Nucleus accumbens (tissue), 56 donors: ENCODE measurements at places on chromosomes 1 and 21.

- DNase-seq: no peak
Observed at GRCh38 chr1:97243973-97244560, 522.5 kb downstream of the PTBP2 start.

GRCh38 chr1:74629283-74629682, 44.3 kb downstream of the ERICH3 start:
- no peak for DNase-seq

DNA sequence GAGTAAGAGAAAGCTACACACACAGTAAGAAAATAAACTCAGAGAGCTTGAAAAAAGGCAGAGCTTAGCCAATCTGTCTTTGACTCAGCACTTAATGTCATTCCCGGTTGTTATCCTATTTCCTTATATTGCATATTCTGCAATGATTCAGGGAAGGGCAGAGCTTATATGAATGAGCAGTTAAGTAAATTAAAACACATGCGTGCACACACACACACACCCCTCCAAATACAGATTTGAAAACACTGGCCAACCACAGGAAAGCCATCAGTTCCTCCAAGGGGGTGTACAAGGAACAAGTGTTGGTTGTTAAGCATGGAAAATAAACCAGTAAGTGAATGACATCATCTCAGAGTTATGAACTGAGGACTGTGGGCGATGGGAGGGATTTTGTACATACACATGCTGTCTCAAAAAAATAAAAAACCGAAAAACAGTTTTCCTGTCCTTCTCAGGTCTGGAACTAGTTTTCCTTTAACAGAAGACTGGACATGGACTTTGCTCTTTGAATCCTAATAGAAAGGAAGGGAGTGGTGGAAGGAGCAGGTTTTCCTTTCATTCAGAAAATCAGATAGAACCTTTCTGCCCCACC, 1.0 kb downstream of the IQGAP3 start:
- no peak for DNase-seq

- no peak for DNase-seq
Observed at GRCh38 chr1:119331190-119331515, 37.4 kb upstream of the HAO2 start.

GRCh38 chr1:178273707-178274410, 180.0 kb downstream of the RASAL2 start:
- no peak for DNase-seq

DNA sequence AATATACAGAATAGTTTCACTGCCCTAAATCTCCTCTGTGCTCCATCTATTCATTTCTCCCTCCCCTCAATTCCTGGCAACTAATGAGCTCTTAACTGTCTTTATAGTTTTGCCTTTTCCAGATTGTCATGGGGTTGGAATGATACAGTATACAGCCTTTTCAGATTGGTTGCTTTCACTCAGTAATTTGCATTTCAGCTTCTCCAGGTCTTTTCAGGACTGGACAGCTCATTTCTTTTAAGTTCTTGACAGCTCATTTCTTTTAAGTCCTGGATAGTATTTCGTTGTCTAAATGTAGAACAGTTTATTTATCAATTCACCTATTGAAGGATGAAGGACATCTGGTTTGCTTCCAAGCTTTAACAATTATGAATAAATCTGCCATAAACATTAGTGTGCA, 22.6 kb downstream of the KRTAP21-3 start:
- no peak for DNase-seq

DNA sequence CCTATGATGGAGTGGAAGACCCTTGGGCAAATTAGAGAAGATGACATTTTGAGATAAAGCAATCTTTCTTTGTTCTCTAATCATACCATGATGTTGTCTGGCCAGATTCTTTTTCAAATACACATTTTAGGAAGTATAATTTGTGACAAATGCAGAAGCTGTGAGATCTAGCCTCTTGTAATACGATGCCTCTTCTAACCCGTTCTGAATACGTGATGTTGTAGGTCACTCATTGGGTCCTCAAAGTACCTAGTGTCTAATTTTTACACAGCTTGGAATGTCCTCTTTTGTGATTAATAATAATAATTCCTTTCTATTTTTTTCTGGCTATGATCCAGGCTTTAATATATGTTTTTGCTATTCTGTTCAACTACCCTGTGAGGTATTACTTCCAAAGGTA, 502.7 kb downstream of the NUF2 start:
- DNase-seq: no peak

GRCh38 chr21:42565886-42566523, 52.4 kb downstream of the SLC37A1 start:
- no peak for DNase-seq

DNA sequence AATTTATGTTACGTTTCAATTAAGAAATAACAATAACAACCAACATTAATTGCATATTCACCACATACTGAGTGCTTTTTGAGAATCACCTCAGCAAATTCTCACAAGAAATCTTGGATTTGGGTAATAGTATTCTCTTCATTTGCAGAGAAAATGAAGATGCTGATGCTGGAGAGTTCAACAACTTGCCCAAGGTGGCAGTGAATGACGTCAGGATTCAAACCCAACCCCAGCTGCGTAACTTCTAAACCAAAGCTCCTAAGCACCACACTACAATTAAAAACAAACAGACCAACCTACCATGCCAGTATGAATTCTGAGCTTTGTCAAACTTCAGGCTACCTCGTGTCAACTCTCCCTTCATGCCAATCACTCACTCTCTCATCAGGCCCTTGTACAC, 46.7 kb upstream of the GJB5 start:
- no peak for DNase-seq

GRCh38 chr21:45448810-45449657, 44.1 kb downstream of the COL18A1 start:
- no peak for DNase-seq

DNA sequence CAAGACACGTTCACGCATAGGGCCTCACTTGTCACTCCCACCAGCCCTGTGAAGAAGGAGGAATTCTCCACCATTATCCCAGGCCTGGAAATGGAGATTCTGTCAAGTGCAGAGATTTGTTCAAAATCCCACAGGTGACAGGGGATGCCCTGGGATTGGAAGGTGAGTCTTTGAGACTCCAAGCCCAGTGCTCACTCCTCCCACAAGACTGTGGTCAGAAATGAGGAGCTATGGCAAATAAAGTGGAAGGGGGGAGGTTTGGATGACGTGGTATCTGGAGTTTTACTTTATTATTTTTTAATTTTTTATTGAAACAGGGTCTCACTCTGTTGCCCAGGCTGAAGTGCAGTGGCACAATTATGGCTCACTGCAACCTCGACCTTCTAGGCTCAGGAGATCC, 12.8 kb upstream of the FOXO6 start:
- DNase-seq: no peak

DNA sequence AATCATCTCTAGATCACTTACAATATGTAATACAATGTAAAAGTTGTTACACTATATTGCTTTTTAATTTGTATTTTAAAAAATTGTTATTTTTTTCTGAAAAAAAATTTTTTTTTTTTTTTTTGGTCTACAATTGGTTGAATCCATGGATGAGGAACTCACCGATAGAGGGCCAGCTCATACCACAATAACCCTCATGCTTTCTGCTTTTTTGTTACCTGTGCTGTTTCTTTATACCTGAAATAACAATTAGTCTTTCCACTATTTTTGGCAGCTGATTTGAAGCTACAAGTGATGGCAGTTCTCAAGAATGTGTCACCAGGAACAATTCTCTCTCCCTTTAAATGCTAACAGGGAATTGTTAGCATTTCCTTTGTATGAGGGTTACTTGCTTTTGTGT, 12.0 kb downstream of the SMG7 start:
- DNase-seq: no peak

DNA sequence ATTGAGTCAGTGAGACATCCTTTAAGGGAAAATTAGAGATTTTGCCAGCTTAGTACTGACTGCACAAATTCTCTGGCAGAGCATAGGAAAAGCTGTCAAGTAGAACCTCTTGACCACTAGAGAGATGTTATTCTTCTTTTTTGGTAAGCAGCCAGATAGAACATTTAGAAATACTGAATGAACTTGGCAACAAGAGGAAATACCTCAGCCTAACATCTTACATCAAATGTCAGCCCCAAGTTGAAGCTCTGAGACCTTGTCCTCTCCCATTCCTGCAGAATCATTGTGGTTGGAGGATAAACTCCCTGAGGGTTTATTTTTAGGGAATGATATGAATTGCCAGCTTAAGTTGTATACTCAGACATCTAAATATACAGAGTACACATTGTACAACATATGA, 53.5 kb downstream of the MIGA1 start:
- no peak for DNase-seq

DNA sequence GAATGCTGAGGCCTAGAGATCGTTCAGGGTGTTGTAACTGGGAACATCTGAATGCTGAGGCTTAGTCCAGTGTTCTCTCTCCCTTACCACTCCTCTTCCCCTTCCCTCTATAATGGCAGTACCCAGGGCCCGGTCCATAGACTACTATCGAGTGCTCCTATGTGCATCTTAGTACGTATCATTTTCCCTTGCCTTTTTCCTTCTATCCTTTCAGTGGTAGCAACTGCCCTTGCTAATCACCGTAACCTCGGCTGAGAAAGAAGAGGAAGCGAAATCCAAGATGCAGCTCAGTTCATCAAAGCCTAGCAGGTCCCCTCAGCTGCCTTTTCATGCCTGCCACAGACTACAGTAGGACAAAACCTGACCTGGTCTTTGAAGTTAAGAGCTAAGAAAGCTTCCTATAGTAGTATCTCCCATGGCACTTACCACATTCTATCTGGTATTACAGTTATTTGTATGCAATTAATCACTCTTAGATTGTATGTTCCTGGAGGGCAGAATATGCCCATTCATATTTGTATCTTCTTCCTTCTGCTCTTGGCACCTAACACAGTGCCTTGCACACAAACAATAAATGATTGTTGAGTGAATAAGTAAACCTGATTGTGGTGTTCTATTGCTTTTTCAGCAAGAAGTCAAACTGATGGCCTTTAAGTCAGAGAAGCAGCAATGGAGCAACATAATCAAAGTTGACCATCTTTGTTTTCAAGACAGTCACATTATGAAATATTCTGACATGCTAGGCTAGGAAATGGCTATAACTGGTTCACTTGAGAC, 22.4 kb downstream of the CNIH4 start:
- no peak for DNase-seq

DNA sequence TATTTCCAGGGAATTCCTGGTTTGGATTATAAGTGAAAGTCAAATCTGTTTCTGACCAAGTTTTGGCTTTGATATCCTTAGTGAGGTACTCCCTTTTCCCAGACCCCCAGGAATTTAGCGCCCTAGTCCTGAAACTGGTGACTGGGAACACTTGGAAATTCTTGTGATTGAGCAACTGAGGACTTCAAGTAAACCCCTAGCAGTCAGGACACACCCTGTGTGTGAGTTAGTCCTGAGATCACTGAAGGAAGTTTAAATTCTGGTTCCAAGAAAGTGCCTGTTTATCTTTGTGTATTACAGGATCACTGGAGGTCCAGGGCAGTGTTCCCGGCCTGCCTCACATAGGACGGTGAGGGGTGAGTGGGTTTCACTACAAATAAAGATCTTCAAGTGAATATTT, 95.1 kb upstream of the F3 start:
- no peak for DNase-seq

DNA sequence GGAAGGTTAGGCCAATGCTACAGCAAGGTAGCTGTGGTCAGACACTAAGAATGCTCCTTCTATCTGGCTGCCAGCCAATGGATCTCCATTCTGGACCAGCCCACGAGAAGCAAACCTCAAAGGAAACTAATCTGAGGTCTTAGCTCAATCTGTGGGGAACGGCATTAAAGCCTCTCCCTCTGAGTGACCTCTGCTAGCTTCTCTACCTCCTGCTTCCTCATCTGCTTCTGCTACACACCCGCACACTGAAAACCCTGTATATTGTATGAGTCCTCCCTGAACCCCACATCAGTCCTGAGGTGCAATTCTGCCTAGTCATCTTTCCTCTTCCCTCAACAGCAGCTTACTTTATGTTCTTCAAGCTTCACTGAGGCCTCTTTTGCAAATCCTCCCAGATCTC, 6.9 kb upstream of the GALE start:
- no peak for DNase-seq

- no peak for DNase-seq
Observed at GRCh38 chr1:203131548-203132200, 4.1 kb downstream of the ADORA1 start.

- DNase-seq: no peak
Observed at GRCh38 chr1:40773748-40774265, 9.8 kb upstream of the KCNQ4 start.

- DNase-seq: peak; percentile 86
Observed at GRCh38 chr1:205061665-205062069, 18.7 kb downstream of the CNTN2 start.

- DNase-seq: no peak
Observed at GRCh38 chr1:22344329-22344630, 107.4 kb upstream of the ZBTB40 start.

DNA sequence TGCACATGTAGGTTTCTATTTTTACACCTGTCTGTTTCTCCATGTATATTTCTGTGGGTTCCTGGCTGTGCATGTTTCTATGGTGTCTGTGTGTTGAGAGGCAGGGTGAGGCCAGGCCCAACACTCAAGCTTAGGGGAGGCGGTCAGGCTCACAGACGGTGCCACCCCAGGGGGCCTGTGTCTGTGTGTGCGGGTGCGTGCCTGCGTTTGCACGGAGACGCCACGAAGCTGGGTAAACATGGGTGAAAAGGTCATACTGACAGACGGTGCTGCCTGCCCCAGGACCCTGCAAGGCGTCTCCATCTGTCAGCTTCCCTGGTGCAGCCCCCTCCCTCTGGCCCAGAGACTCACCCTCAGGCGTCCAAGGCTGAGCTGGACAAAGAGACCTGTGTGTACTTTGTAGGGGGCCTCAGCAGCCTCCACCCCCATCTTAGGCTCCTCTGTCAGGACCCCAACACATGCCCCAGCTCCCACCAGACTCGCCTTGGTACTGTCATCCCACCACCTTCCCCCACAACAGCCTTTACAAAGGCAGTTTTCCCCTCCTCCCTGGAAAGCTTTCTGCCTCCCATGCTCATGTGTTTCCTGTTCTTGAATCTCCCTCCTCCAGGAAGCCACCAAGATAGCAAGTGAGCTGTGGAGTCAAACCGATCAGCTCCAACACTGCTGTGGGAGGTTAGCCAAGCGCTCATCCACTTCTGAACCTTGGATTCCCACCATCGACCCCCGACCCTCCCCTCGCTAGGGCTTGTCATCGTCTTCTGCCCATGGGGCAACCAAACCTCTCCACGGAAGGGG, 34.1 kb downstream of the PTPRF start:
- no peak for DNase-seq

DNA sequence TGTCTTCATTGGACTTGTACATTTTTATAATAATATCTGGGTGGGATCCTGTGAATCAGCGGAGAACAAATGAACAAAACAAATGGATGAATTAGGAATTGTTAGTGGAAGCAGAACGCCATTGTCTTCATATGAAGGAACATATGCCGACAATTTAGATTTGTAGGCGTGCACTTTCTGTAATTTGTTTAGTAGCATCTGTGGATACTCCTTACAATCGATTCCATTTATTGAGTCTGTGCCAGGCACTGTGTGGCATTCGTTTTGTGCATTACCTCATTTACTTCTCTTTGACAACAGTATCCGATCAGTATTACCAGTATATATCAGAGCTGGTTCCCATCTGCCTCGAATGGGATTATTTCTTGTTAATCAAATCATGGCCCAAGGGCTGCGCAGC, 61.9 kb downstream of the PRDM2 start:
- DNase-seq: no peak

GRCh38 chr1:63325279-63325985, 3.1 kb downstream of the FOXD3 start:
- DNase-seq: no peak

GRCh38 chr1:43526002-43526401, 4.7 kb upstream of the PTPRF start:
- DNase-seq: no peak
